ENCODE measurements at places on chromosomes 5 and 9.

- DNase-seq = no peak
Measured at GRCh38 chr9:118306801-118307200, 602.6 kb downstream of the TLR4 start.

- DNase-seq = no peak
Measured at GRCh38 chr9:100739208-100739607, 161.3 kb downstream of the CAVIN4 start.

GRCh38 chr9:107260437-107261081 lies 22.5 kb upstream of the RAD23B start:
- DNase-seq = no peak

- DNase-seq = no peak
Measured at GRCh38 chr9:6147846-6148245, 67.8 kb upstream of the IL33 start.

- DNase-seq = no peak
Measured at GRCh38 chr5:38124321-38124720, 134.0 kb upstream of the EGFLAM start.

DNA sequence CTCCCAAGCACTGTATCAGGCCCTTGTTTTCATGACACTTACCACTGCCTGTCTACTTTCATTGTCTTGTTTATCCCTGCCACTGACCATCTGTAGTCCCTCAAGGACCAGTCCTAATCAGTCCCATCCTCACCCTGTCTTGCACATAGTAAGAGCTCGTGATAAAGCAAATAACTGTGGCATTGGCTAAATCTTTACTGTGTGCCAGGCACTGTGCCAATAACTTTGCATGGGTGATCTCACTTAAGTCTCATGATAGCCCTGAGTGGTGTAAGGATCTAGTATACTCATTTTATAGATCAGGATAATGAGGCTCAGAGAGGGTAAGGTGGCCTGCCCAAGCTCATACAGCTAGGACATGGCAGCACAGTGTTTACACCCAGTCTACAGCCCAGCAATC lies 5.6 kb downstream of the CDX1 start:
- DNase-seq = no peak

GRCh38 chr5:36369219-36369690 lies 67.6 kb upstream of the RANBP3L start:
- no peak for DNase-seq

GRCh38 chr9:32722704-32723103 lies 60.6 kb upstream of the TMEM215 start:
- DNase-seq = no peak

Measured in BJ (cell line).